ENCODE measurements at places on chromosomes 2 and 18. TPM values are rescaled to one million over a fixed set of nuclear protein-coding genes. Genes with fewer than 3 reads are reported as not detected.

Gene C1QL2
- not detected for total RNA-seq

- no peak overlapping the region for H3K27ac ChIP-seq
- H3K4me1 ChIP-seq = no peaks in the 10 kb centered on the region
- no peak overlapping the region for H3K4me3 ChIP-seq
- no peaks in the 10 kb centered on the region for H3K36me3 ChIP-seq
Observed at GRCh38 chr2:216001216-216002100, 11.9 kb downstream of the MREG start.

Gene SNED1
- total RNA-seq = 9.3 TPM

DNA sequence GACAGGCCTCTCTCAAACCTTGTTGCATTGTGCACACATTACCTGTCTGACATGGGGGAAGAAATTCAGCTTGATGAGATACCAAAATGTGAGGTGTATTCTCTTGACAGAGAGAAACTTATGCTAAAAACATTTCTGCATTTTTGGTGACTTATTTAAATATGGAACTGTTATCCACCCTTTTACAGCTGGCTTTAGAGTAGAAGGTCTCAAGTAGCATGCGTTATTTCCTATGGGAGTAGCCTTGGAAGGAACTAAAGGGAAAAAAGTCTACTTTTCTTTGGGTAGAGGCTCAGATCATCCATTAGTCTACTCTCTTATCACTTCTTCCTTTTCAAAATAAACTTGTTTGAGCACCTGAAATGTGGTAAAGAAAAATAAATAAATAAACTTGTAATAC, 56.5 kb upstream of the TWSG1 start:
- H3K36me3 ChIP-seq = peaks cover 76% of the 10 kb centered on the region
- no peak overlapping the region for H3K27ac ChIP-seq
- no peak for DNase-seq

GRCh38 chr2:82498777-82499443, 1960.2 kb downstream of the SUCLG1 start:
- no peaks in the 10 kb centered on the region for H3K4me1 ChIP-seq
- no peak for DNase-seq
- no peaks in the 10 kb centered on the region for H3K36me3 ChIP-seq
- no peaks in the 10 kb centered on the region for H3K27me3 ChIP-seq

- no peak overlapping the region for H3K27ac ChIP-seq
- H3K27me3 ChIP-seq = no peaks in the 10 kb centered on the region
- no peak overlapping the region for H3K4me3 ChIP-seq
- peaks cover 9% of the 10 kb centered on the region for H3K4me1 ChIP-seq
- no peaks in the 10 kb centered on the region for H3K36me3 ChIP-seq
Observed at GRCh38 chr2:33335516-33335915, 140.9 kb upstream of the RASGRP3 start.

Gene IKZF2
- 6.5 TPM for total RNA-seq

- peaks cover 16% of the 10 kb centered on the region for H3K36me3 ChIP-seq
- no peak overlapping the region for H3K4me3 ChIP-seq
Observed at GRCh38 chr18:12021596-12021995, 40.3 kb downstream of the IMPA2 start.

GRCh38 chr2:235868224-235868623, 300.0 kb downstream of the GBX2 start:
- DNase-seq = no peak
- H3K4me3 ChIP-seq = no peak overlapping the region
- no peak overlapping the region for H3K27ac ChIP-seq

DNA sequence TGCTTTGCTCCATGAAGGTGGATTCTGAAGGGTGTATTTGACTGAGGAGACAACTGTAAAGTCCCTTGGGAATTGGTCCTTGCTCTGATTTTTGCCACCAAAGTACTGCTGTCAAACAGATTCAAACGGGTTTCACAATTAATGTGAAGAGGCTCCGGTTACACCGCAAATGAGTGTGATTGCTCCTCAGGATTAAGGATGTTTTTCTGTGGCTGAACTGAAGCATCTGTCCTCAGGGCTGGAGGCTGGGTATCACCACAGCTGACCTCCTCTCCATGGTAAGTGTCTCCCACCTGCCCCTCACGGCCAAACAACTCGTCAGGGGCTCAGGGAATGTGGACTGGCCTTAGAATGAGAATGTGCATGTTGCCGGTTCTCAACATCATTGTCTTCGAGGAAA, 130.4 kb upstream of the NDUFV2 start:
- no peak overlapping the region for H3K4me3 ChIP-seq
- DNase-seq = no peak
- H3K27ac ChIP-seq = no peak overlapping the region
- H3K27me3 ChIP-seq = no peaks in the 10 kb centered on the region
- no peaks in the 10 kb centered on the region for H3K36me3 ChIP-seq

Gene GPR35
- total RNA-seq = 4.0 TPM

- DNase-seq = no peak
- peaks cover 14% of the 10 kb centered on the region for H3K4me1 ChIP-seq
- H3K27me3 ChIP-seq = no peaks in the 10 kb centered on the region
- no peak overlapping the region for H3K27ac ChIP-seq
Observed at GRCh38 chr2:15159751-15160177, 401.4 kb downstream of the NBAS start.

DNA sequence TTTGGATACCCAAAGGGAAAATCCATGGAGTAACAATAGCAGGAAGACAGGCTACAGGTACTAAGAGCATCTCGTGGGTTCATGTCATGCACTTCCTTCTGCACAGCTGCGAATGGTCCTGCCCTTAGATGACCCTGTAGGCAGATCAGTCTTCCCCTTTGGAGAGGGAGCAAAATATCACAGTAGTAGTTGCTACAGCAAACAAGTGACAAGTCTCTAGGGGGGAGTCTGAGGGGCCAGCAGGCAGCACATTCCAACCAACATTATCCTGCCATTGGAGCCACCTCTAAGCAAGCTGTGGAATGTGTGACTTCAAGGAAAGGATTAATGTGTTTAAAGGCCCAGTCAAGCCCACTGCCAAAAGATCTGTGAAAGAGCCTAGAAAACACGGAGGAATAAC, 273.2 kb upstream of the PARD3B start:
- H3K4me3 ChIP-seq = no peak overlapping the region
- no peak for DNase-seq
- H3K27me3 ChIP-seq = no peaks in the 10 kb centered on the region
- H3K4me1 ChIP-seq = peaks cover 14% of the 10 kb centered on the region
- H3K27ac ChIP-seq = no peak overlapping the region

DNA sequence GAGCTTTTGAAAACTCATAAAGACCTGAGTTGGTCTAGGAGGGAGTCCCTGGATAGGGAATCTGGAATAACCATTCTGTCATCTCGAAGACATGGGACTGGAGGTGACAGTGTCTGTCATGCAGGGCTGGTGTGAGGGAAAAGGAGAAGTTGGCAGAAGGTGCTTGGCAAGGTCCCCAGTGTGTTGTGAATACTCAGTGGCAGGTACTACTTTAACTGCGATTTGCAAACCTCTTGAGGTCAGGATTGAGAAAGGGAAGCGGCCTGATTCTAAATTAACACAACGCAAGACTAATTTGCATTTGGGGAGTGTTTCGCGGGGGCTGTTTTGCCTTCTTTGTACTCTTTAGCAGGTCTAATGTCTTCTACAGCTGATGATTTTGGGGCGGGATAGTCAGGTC, 77.0 kb upstream of the TMEM200C start:
- H3K4me3 ChIP-seq = no peak overlapping the region
- no peaks in the 10 kb centered on the region for H3K36me3 ChIP-seq
- no peak overlapping the region for H3K27ac ChIP-seq
- no peaks in the 10 kb centered on the region for H3K4me1 ChIP-seq
- DNase-seq = no peak
- H3K27me3 ChIP-seq = no peaks in the 10 kb centered on the region

DNA sequence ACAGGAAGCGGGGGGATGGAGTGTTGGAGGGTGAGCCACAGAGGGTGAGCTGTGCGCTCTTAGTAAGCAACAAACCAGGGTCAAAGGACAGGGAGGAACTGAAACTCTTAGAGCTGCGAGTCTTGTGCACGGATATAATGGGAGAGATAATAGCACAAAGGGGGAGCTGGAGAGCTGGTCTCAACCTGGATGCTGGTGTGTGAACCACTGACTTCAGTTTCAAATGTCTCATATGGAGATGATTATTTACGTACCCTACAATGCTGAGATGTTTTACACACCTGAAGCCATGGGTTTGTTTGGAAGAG, 35.9 kb downstream of the PTGR3 start:
- no peaks in the 10 kb centered on the region for H3K36me3 ChIP-seq
- DNase-seq = peak; percentile 89
- no peaks in the 10 kb centered on the region for H3K27me3 ChIP-seq
- H3K27ac ChIP-seq = no peak overlapping the region
- peaks cover 9% of the 10 kb centered on the region for H3K4me1 ChIP-seq
- H3K4me3 ChIP-seq = no peak overlapping the region

Gene FSHR
- total RNA-seq = not detected

Measured in esophagus muscularis mucosa (tissue), 4 donors.